ENCODE measurements at places on chromosomes 4 and X.
A peak's percentile ranks its signal among the peaks of the same experiment; 100 is the strongest.

- no peak for DNase-seq
Measured at GRCh38 chrX:12673487-12673886, 117.7 kb upstream of the PRPS2 start.

DNA sequence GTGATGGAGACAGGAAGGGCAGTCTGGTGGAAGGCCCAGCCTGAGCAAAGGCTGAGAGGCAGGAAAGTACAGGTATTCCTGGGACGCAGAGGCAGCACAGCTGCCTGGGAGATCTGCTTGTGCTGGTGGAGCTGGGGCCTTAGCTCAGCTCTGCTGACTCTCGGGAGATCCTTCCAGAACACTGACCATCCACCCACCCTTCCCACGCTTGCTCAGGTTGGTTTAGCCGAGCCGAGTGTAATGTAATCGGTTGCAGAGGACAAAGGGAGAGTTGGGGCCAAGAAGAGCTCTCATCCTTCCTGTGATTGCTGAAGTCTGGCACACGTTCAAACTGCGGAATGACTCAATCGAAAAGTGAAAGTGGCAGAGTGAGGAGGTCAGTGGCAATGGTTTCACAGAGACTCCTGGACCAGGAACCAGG is 43.1 kb upstream of the GPR78 start:
- DNase-seq, result peak; percentile 18

DNA sequence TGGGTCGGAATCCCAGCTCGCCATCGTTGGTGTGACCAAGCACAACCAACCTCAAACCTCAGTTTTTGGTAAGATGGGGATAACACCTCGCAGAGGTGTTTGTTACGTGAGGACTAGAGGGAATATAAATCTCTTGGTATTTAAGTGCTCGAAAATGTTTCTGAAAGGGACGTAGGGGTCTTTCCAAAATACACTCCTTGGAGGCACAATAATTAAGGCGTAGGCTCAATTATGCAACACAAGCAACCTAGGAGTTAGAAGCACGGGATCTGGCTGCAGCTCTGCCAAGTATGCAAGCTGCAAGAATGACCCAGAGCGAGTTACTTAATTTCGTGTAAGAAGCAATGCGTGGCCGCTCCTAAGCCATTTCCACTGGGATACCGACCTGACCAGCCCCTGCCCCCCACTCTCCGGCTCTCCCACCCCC is 552 bp downstream of the ADH5 start:
- DNase-seq, result peak; percentile 79

- DNase-seq, result no peak
Measured at GRCh38 chr4:185700630-185701029, 111.4 kb downstream of the SORBS2 start.

DNA sequence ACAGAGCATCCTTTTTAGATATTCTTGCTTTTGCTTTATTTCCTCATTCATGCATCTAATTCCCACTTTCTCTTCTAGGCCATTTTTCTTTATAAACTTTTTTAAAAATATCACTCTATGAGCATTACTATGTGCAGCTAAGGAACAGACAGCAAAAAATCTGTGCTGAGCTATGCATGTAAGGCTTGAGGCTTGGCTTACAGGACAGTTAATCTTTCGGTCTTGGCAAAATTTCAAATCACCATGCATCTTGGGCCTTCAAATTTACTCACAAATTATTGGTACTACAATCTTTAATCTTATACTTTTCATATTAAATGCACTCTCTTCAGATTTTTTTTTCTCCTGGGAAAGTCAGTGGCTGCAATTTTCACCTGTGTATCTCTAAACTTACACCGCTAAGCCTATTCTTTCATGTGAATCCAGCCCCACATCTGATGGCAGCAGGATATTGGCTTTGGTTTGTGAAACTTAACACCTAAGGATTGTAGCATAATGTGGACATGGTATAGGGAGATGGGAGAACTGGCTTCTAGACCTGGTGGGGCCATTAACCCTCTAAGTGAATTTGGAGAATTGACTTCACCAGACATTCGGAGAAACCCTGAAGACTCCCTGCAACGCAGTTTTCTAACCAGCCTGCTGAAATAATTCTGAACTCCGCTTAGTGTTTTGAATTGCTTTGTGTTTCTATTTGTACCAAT is 278.3 kb downstream of the SPRY1 start:
- DNase-seq, result peak; percentile 65

DNA sequence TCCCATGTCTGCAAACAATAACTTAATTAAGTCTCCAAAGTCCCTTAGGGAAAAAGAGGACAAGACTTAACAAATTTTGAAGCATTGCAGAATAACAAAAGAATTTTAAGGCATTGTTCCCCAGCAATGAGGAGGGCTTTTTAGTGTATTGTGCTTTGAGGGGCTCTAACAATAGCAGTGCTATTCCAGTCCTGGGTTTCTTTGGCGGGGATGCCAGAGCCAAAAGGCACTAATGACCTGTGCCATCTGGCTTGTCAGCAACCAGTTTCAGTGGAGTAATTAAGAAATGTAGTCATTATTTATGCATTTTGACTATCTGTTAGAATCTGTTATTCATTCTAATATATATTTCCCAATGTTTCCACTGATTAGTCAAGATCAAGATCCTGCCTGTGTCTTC is 575.4 kb downstream of the SPRY1 start:
- DNase-seq, result no peak

GRCh38 chr4:27308379-27308778 is 447.7 kb downstream of the STIM2 start:
- DNase-seq, result no peak

DNA sequence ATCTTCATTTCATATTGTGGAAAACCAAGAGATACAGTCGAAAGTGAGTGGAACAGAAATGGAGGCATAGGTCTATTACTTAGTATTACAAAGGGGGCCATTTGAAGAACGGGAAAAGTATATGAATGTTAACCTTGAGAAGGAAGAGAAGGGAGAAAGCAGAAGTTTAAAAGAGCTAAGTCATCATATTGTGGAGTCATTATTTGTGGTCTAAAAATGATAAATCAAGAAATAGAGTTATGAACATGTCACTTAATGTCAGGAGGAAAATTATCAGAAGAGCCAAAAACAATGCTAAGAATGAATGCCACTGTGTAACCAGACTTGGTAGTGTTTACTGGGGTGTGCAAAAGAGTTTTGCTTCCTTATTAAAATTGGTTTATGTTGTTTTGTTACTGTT is 589.5 kb upstream of the LCORL start:
- DNase-seq, result no peak

DNA sequence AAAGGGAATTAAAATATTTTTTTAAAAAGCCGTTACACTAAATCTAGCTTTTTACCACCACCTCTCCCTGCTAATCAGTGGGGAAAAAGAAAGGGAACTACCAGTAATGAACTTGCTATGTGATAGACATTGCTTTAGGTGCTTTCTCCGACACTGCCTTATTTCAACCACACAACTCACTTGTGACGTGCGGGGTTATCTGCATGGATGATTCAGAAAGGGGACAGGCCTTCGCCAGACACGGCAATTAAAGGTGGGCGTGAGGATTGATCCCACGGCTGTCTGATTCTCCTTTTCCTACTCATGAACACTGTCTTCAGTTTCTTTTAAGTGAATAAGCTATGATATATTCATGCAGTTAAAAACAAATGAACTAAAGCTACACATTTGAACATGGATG is 882 bp upstream of the CXCR3 start:
- DNase-seq, result no peak

GRCh38 chr4:108432418-108432817 is 188.0 kb upstream of the RPL34 start:
- no peak for DNase-seq

DNA sequence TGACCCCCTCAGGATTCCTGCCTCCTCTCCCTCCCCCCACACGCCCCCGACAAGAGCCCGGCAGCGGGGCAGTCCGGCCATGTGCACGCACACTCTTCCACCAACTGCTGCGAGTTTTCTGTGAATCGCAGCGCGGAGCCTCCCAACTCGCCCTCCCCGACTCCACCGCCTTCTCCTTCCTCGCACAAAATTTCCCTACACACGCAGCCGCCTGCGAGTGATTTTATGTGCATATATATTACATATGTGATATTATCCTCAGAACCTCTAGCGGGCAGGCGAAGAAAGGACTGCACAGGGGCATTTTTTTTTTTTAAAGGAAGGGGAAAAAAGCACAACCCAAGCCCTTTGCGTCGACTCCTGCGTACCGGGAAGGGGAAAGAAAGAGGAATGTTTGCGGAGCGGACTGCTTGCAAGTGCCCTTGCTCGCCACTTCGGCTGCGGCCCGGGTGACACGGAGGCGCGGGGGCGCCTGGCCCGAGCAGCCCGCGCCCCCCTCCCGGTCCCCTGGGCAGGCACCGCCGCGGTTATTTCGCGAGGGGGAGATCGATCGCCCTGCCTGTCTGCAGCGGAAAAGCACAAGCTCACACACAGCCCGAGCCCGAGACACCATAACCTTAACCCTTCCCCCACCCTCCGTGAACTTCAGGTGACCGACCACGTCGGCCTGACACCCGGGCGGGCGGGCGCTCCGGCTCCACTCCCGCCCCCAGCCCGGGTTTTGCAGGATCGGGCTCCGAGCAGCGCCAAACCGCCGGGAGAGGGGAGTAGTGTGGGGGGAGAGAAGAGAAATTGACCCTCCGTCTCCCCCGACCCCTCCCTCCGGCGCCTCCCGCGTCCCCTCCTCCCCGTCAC is 2.3 kb downstream of the ZNF827 start:
- peak; percentile 68 for DNase-seq

Data from cerebellar cortex (tissue), 1 donor.